Glutamatergic neuron (in vitro differentiated cells): ENCODE measurements at places on chromosomes 1 and 21. TPM values are rescaled to one million over a fixed set of nuclear protein-coding genes. Genes with fewer than 3 reads are reported as not detected.

DNA sequence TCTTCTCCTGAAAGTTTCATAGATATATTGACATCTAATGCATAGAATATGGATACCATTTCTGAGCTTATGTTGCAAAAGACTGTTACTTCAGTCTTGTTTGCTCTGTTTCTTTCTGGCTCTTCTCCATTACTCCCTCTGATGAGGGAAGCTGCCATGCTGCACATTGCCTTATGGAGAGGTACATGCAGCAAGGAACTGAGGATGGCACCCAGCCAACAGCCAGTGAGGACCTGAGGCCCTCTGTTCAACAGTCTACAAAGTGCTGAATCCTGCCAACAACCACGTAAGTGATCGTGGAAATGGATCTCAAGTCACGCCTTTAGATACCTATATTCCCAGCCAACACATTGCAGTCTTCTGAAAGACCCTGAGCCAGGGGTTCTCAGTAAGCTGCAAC is 66.6 kb upstream of the ADAMTS5 start:
- DNase-seq, result no peak

The SEC16B gene
- total RNA-seq, result 0.93 TPM

GRCh38 chr1:182485861-182486260 is 35.9 kb downstream of the RGSL1 start:
- DNase-seq, result no peak

DNA sequence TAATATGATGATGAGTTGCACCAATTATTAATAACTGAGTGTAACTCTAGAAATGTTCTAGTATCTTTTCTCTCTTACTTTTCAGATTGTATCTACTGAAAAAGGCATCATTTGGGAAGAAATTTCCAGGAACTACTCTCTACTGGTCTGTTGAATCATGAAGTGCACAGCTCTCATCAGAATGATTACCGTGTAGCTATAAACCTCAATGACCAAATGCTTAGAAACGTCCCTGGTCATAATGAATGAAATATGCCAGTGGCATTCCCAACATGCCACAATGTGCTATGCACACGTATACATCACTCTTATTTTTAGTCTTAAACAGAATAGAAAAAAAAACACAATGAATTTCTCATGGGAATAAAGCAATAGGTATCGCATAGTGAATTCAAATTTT is 534.3 kb upstream of the OLFM3 start:
- no peak for DNase-seq

DNA sequence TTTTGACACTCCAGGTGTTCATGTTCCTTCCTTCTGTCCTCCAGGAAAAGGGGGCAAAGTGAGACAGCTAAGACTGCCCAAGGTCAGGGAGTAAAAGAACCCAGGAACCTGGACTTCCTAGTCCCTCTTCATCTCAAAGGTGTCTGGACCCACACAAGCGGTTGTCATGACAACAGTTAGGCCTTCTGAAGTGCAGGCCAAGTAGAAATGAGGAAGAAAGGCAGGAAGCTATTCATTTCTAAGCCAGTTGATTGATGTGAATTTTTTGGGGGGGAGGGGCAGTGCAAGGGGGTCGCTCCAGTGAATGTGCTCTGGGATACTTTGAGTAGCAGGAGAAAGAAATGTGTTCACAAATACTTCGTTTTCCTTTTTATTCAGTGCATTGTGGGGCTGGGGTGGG is 114.3 kb downstream of the NAV1 start:
- DNase-seq, result no peak
